Glutamatergic neuron (in vitro differentiated cells): ENCODE measurements at places on chromosomes 16 and 17.

GRCh38 chr16:85605051-85605911 is 7.8 kb upstream of the GSE1 start:
- H3K27ac ChIP-seq, result peak overlapping the region; percentile 78
- DNase-seq, result no peak
- no peaks in the 10 kb centered on the region for H3K36me3 ChIP-seq
- H3K4me3 ChIP-seq, result peak overlapping the region; percentile 74
- peaks cover 35% of the 10 kb centered on the region for H3K27me3 ChIP-seq

DNA sequence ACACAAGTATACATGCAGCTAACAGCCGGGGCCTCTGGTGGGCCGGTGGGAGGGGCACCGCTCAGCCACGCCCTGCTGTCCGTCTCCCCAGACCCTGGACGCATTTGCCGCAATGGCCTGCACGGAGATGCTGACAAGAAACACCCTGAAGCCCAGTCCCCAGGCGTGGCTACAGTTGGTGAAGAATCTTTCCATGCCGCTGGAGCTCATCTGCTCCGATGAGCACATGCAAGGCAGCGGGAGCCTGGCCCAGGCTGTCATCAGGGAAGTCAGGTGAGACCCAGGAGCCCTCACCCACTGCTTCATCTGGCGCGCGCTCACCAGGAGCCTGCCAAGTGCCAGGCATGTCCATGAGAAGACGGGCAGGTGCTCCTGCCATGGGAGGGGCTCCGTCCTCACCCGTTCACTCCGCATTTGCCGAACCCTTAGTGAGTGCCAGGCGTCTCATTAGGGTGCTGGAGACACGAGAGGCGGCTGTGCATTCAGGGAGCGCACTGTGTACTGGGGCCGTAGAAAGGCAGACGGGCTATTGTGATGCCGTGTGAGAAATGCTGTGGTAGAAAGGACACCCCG is 51.4 kb upstream of the ENDOV start:
- H3K4me3 ChIP-seq, result no peak overlapping the region
- DNase-seq, result no peak
- H3K27me3 ChIP-seq, result no peaks in the 10 kb centered on the region
- no peaks in the 10 kb centered on the region for H3K36me3 ChIP-seq
- peaks cover 15% of the 10 kb centered on the region for H3K4me1 ChIP-seq

DNA sequence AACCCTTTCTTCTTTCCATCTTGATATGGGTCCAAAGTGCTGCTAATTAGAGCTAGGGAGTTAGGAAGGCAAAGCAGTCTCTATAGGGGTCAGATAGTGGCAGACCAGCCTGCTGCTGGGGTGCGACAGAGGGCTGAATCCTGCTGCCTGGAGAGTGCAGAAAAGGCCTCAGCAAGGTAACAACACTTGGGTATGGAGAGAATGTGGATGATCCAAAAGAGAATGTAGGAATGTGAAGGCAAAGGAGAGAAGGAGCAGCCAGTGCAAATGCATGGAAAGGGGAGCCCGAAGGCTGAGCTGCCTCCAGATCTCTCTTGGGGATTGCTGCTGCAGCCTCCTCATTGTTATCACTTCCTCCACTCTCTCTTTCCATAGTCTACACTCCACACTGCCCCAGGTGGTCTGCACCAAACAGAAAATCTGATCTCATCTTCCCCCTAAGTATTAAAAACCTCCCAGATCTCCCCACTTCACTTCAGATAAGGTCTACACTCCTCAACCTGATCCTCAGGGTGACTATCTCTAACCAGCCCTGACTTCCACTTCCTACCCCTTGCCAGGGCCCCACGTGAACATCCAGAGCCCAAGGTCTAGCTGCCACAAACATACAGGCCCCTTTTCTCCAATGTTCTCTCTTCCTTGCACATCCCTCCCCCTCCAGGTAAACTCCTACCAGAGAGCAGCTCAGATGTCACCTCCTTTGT is 28.8 kb downstream of the TOM1L2 start:
- H3K27ac ChIP-seq, result peak overlapping the region; percentile 93
- peaks cover 4% of the 10 kb centered on the region for H3K27me3 ChIP-seq
- peak overlapping the region; percentile 51 for H3K4me3 ChIP-seq
- H3K36me3 ChIP-seq, result no peaks in the 10 kb centered on the region
- H3K4me1 ChIP-seq, result peaks cover 39% of the 10 kb centered on the region

- H3K27ac ChIP-seq, result peak overlapping the region; percentile 86
- H3K27me3 ChIP-seq, result peaks cover 4% of the 10 kb centered on the region
- H3K4me3 ChIP-seq, result peak overlapping the region; percentile 86
- no peaks in the 10 kb centered on the region for H3K36me3 ChIP-seq
These were observed 955 bp downstream of the ACLY start for GRCh38 chr17:41917679-41918313.

- no peak overlapping the region for H3K4me3 ChIP-seq
- H3K4me1 ChIP-seq, result peaks cover 4% of the 10 kb centered on the region
- H3K27ac ChIP-seq, result no peak overlapping the region
- no peak for DNase-seq
- H3K36me3 ChIP-seq, result peaks cover 18% of the 10 kb centered on the region
These were observed 45.3 kb downstream of the CCDC182 start for GRCh38 chr17:57699751-57700219.

GRCh38 chr17:36705874-36706731 is 104.7 kb downstream of the MRM1 start:
- peaks cover 14% of the 10 kb centered on the region for H3K4me1 ChIP-seq
- H3K4me3 ChIP-seq, result no peak overlapping the region

GRCh38 chr16:50616883-50617645 is 64.0 kb downstream of the SNX20 start:
- peaks cover 5% of the 10 kb centered on the region for H3K36me3 ChIP-seq
- peaks cover 42% of the 10 kb centered on the region for H3K4me1 ChIP-seq
- peaks cover 6% of the 10 kb centered on the region for H3K27me3 ChIP-seq
- H3K4me3 ChIP-seq, result no peak overlapping the region

GRCh38 chr17:65712383-65713267 is 151.2 kb upstream of the AXIN2 start:
- H3K4me3 ChIP-seq, result no peak overlapping the region
- H3K27me3 ChIP-seq, result peaks cover 2% of the 10 kb centered on the region
- DNase-seq, result no peak
- no peak overlapping the region for H3K27ac ChIP-seq
- H3K4me1 ChIP-seq, result no peaks in the 10 kb centered on the region

GRCh38 chr17:37446027-37446426 is 39.3 kb downstream of the TADA2A start:
- DNase-seq, result no peak
- no peak overlapping the region for H3K4me3 ChIP-seq
- H3K4me1 ChIP-seq, result no peaks in the 10 kb centered on the region
- H3K27me3 ChIP-seq, result no peaks in the 10 kb centered on the region

DNA sequence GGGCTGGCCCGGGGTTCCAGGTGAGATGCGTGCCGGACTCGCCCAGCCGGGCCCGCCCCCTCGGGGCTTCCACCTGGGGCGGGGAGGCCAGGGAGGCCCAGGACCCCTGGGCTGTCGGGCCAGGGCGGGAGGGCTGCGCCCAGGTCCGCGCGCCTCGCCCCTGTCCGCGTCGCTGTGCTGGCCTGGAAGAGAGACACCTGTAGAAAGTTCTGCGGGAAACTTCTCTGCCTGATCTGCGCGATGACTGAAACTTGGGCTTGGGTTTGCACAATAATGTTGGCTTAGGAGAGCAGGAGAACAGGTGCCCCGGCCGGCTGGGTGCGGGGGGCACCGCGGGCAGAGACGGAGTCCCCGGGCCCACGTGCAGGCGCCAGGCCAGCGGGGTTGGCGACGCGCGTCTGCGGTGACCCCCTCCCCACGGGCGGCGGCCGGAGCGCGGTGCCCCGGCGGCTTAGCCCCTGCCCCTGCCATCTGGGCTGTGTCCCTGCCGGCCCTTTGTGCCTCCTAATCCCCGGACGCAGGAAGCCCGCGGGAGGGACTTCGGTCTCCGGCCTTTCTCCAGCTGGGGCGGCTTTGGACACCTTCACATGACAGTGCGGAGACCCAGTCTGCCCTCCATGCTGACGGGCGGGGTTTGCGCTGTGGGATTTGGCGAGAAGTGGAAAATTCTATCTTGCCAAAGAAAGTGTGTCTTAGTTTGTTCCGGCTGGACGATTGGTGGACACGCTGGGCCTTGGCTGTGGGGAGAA is 483 bp downstream of the LLGL2 start:
- DNase-seq, result no peak
- H3K4me3 ChIP-seq, result peak overlapping the region; percentile 63
- H3K27ac ChIP-seq, result no peak overlapping the region

- no peak overlapping the region for H3K4me3 ChIP-seq
- peaks cover 13% of the 10 kb centered on the region for H3K4me1 ChIP-seq
- DNase-seq, result no peak
- H3K27me3 ChIP-seq, result peaks cover 13% of the 10 kb centered on the region
- peaks cover 14% of the 10 kb centered on the region for H3K36me3 ChIP-seq
These were observed 27.9 kb upstream of the ATP2C2 start for GRCh38 chr16:84340325-84341040.
